ENCODE measurements at places on chromosomes 7 and 10. TPM values are rescaled to one million over a fixed set of nuclear protein-coding genes. Genes with fewer than 3 reads are reported as not detected.

Gene ZNF25
- total RNA-seq: 5.5 TPM

Gene CCDC7
- 5.2 TPM for total RNA-seq

DNA sequence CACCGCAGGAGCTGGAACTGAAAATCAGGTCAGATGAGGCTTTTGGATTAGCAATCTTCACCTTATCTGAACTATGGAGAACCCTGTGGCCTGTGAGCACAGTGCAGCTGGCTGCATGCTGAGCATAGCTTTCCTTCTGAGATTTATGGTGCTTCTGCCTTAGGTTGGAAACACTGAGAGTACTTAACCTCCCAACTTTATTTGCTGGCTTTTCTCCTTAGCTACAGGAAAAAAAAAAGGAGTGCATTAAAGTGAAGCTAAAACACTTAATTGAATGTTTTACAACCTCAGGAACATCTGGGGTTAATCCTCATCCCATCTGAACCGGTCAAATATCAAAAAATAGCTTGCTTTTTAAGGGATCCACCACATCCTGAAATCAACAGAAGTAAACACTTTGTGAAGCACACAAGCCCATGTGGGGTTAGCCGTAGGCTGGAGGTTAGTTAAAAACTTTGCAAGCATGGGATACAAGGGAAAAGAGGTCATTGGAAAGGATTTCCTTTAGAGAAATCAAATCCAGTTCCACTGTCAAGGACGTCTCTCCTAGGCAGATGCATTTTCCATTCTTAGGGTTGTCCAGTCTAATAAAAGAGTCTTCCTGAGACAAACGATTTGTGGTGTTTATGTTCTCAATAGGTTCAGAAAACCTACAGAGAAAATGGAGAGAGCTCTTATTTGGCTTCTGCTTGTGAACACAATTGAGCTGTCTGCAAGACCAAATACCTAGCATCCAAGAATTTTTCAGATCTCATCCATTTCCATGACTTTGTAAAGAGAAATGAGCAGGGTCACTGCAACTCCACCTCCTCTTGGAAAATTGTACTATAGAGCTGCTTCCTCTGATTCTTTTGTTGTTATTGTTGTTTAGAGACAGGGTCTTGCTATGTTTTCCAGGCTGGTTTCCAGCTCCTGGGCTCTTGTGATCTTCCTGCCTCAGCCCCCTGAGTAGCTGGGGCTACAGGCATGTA is 470.4 kb upstream of the IGFBP3 start:
- no peak overlapping the region for H3K4me3 ChIP-seq
- no peaks in the 10 kb centered on the region for H3K27me3 ChIP-seq
- H3K27ac ChIP-seq: no peak overlapping the region
- DNase-seq: no peak
- H3K4me1 ChIP-seq: no peaks in the 10 kb centered on the region

DNA sequence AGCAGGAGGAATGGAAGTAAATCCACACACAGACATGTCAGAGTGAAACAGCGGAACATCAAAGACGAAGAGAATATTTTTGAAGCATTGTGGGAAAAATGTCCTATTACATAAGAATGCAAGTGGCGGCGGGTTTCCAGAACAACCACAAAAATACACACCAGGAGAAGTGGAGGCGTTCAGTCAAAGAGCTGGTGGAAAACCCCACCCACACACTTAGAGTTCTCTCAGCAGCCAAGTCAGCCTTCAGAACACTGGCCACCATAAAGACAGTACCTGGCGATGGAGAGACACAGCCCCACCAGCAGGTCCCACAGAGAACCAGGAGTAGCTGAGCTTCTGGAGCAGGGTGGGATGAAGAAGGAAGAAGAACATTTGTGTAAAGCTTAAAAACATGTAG is 23.7 kb downstream of the NKX6-2 start:
- no peak overlapping the region for H3K4me3 ChIP-seq
- DNase-seq: peak; percentile 30
- no peaks in the 10 kb centered on the region for H3K27me3 ChIP-seq
- H3K4me1 ChIP-seq: peaks cover 13% of the 10 kb centered on the region
- peaks cover 2% of the 10 kb centered on the region for H3K36me3 ChIP-seq

GRCh38 chr10:49837051-49837478 is 74.9 kb upstream of the OGDHL start:
- DNase-seq: no peak
- H3K4me1 ChIP-seq: no peaks in the 10 kb centered on the region
- H3K36me3 ChIP-seq: peaks cover 28% of the 10 kb centered on the region
- H3K4me3 ChIP-seq: no peak overlapping the region
- H3K27ac ChIP-seq: no peak overlapping the region

DNA sequence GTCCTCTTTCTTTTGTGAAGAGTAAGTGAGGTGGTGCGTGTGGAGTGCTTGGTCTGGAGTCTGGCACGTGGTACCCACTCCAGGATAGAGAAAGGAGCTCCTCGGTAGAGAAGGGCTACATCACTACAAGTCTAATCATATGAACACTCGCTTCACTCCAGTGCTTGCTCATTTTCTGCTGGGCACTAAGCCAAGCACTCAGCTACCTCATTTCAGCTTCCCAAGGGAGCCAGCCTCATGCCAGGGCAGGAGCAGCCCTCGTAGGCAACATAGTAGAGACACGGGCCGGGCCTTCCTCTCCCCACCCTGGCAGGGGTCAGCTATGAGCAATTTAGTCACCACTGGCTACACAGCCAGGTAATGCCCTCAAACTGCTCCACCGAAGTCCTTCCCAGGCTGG is 11.4 kb upstream of the HSPA12A start:
- no peak for DNase-seq
- no peaks in the 10 kb centered on the region for H3K36me3 ChIP-seq
- H3K4me1 ChIP-seq: no peaks in the 10 kb centered on the region
- H3K27me3 ChIP-seq: peaks cover 39% of the 10 kb centered on the region
- no peak overlapping the region for H3K27ac ChIP-seq

- DNase-seq: no peak
- H3K4me1 ChIP-seq: no peaks in the 10 kb centered on the region
- peaks cover 14% of the 10 kb centered on the region for H3K27me3 ChIP-seq
These were observed 37.1 kb upstream of the SRI start for GRCh38 chr7:88256906-88257305.

GRCh38 chr7:32618470-32618869 is 123.2 kb downstream of the AVL9 start:
- no peak overlapping the region for H3K27ac ChIP-seq
- H3K36me3 ChIP-seq: no peaks in the 10 kb centered on the region
- H3K27me3 ChIP-seq: no peaks in the 10 kb centered on the region
- no peak for DNase-seq
- H3K4me1 ChIP-seq: peaks cover 1% of the 10 kb centered on the region
- H3K4me3 ChIP-seq: no peak overlapping the region

DNA sequence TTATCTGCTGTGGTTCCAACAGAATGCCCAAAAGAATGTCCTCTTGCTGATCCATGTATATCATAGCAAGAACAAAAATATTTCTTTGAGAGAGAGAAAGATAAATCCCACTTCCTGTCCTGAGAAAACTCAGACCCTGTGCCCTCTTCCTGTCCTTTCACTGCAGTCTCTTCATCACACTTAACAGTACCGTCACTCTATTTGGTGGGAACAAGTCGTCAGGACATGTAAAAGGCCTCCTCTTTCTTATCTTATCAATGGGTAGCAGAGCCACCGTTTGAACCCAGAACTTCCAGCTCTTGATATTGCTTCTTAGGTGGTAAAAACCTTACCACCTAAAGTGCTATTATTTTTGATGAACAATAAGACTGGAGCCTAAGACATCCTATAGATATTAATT is 43.9 kb downstream of the CHRM2 start:
- no peaks in the 10 kb centered on the region for H3K4me1 ChIP-seq
- no peak for DNase-seq
- H3K27ac ChIP-seq: no peak overlapping the region
- no peaks in the 10 kb centered on the region for H3K27me3 ChIP-seq
- no peaks in the 10 kb centered on the region for H3K36me3 ChIP-seq

DNA sequence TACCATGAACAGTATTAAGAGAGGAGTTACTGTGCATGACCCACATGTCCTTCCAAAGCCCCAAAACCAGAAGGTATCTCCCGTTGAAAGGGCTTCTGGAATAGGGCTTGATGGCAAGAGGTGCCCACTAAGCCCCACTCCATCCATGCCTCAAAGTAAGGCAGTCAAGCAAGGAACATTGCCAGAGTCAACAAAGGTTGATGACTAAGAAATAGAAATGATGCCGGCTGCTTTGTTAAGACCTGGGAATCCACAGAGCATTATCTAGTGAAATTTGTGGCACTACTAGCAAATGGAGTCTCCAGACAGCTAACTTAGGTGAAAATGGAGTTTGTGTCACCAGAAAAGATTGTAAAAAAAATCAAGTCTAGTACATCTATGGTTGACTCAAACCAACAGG is 6.2 kb downstream of the SFR1 start:
- DNase-seq: no peak
- H3K36me3 ChIP-seq: peaks cover 22% of the 10 kb centered on the region
- peaks cover 22% of the 10 kb centered on the region for H3K4me1 ChIP-seq
- H3K4me3 ChIP-seq: no peak overlapping the region
- H3K27ac ChIP-seq: no peak overlapping the region
- H3K27me3 ChIP-seq: peaks cover 6% of the 10 kb centered on the region

GRCh38 chr10:35564341-35564968 is 40.7 kb upstream of the GJD4 start:
- peaks cover 13% of the 10 kb centered on the region for H3K36me3 ChIP-seq
- H3K27me3 ChIP-seq: no peaks in the 10 kb centered on the region
- no peak overlapping the region for H3K27ac ChIP-seq
- H3K4me3 ChIP-seq: no peak overlapping the region
- no peaks in the 10 kb centered on the region for H3K4me1 ChIP-seq

All from activated naive CD8-positive, alpha-beta T cell treated with anti-CD3 and anti-CD28 coated beads for 36 hours (primary cell).